Neuronal stem cell (in vitro differentiated cells): ENCODE measurements at places on chromosomes 3 and 15.

- no peak for DNase-seq
Measured at GRCh38 chr3:40574661-40575060, 49.9 kb downstream of the ZNF621 start.

DNA sequence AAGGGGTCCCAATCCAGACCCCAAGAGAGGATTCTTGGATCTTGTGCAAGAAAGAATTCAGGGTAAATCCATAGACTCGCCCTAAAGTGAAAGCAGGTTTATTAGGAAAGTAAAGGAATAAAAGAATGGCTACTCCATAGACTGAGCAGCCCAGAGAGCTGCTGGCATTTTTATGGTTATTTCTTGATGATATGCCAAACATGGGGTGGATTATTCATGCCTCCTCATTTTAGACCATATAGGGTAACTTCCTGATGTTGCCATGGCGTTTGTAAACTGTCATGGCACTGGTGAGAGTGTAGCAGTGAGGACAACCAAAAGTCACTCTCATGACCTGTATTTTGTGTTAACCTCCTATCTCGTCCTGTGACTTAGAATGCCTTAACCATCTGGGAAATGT, 142.2 kb downstream of the DOCK3 start:
- no peak for DNase-seq

DNA sequence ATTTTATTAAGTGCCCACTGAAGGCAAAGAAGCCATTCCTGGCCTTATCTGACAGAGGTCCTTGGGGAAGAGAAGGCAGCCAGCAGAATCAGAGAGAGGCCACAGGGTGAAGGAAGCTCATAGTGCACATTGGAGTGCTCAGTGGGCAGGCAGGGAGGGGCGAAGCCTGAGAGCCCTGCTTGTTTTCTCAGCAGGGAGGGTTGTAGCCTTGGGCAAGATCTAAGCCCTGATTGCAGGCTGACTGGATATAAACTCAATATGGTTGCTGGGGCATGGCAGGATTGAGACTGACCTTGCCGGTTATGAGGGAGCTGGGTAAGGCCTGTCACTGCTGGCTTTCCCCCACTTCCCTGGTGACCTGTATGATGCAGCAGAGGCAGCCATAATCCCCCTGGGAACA, 7.5 kb upstream of the IGSF11 start:
- DNase-seq = no peak

- no peak for DNase-seq
Measured at GRCh38 chr3:60316121-60316797, 935.0 kb downstream of the FHIT start.
